Right kidney (tissue), 9 donors: ENCODE measurements at places on chromosomes 11 and 22.

- no peak for DNase-seq
Observed at GRCh38 chr22:36760786-36761185, 15.1 kb downstream of the IFT27 start.

- no peak for DNase-seq
Observed at GRCh38 chr11:77381729-77382665, 80.5 kb upstream of the GDPD4 start.

- DNase-seq = no peak
Observed at GRCh38 chr22:29346659-29347058, 31.2 kb upstream of the RASL10A start.

- no peak for DNase-seq
Observed at GRCh38 chr22:30305519-30305905, 16.2 kb upstream of the CASTOR1 start.

GRCh38 chr22:40703174-40703573 is 23.9 kb downstream of the MCHR1 start:
- DNase-seq = no peak

DNA sequence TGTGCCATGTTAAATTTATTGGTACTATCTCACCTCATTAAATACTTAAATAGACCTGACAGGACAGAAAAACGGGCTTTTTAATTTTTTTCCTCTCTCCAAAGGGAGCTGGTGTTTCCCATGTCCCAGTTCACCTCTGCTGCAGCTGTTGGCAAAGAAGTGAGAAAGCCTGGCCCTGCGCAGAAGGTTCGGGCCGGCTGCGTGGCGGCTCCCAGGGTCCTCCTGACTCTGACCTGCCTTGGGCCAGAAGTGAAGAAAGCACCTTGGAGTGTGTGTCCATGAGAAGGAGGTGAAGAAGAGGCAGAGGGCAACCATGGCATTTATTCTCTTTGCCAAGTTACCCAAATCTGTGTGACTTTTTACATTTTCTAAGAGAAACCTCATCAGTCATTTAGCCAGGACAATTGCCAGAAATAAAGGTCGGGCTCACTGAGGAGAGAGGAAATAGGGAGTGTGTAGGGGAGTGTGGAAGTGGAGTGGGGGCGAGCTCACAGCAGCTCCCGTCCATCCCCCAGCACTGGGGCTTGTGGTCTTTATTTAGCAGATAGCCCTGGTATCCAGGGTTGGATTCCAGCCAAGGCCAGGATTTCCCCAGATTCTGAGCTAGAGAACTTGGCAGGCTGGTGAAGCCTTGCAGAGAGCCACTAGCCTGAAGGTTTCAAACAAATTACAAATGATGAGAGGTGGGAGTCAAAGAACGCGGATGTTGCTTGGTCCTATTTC is 102.4 kb upstream of the CADM1 start:
- DNase-seq = peak; percentile 39

- DNase-seq = peak; percentile 74
Observed at GRCh38 chr22:17773606-17774205, 563 bp downstream of the BID start.

DNA sequence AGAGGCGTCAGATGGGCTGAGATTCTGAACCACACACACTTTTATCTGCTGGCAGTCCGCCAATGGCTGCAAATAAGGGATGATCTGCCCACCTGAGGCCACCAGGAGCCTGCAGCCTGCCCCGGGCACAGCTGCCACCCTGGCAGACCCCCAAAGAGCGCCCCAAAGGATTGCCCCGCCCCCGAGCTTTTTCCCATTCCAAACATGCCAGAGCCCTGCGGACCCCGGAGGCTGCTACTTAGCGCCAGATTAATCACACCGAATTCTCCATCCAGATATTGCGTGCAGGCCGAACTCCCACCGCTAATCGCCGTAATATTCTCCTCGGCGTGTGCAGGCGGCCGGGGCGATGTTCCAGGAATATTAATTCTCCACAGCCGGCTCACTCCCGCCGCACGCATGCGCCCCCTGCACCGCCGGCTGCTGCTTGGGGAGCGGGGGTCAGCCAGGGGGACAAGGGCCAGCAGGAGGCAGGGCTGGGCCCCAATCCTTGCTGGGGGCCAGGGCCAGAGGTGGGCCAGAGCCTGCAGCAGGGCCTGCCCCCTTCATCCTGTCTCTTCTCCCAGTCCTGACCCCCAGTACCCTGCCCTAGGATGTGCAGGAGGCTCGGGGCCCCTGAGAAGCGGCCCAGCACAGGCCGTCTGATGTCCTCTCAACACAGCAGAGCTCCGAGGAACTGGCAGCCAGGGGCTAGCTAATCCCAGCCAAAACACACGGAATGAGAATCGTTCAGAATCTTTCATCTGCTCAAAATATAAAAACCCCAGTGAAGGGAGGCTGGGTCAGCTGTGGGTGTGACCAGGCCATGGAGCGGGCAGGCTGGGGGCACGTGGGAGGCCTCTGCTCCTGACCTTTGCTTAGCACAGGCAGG is 19.5 kb upstream of the TCF20 start:
- DNase-seq = no peak

- no peak for DNase-seq
Observed at GRCh38 chr11:2591805-2592204, 108.0 kb downstream of the KCNQ1OT1 start.

DNA sequence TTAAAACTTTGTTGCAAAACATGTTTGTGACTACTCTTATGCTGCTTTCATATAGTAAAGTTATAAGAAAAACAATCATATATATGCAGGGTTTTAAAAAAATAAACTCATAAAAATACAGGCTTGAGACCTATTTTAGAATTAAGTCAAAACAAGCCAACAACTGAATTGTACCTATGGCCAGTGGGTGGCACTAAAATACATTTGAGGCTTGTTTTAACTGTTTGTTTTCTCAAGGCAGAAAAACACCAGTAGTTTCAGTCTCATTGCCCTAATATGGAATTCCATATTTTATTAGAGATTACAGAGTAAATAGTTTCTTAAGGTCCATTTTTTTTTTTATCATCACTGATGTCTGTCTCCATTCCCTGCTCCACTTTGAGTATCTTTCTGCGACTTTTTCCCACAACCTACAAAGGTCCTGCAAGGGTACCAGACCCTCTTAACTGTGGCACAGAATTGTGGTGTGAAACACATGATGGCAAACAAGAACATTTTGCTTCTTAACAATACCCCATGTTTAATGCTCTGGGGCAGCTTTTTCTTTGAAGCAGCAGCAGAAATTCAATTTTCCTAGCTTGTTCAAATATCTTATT is 8.5 kb upstream of the CCDC89 start:
- no peak for DNase-seq

- DNase-seq = no peak
Observed at GRCh38 chr22:29768052-29768693, 1.0 kb downstream of the UQCR10 start.

GRCh38 chr11:27471589-27472397 is 797 bp downstream of the LGR4 start:
- DNase-seq = peak; percentile 70

DNA sequence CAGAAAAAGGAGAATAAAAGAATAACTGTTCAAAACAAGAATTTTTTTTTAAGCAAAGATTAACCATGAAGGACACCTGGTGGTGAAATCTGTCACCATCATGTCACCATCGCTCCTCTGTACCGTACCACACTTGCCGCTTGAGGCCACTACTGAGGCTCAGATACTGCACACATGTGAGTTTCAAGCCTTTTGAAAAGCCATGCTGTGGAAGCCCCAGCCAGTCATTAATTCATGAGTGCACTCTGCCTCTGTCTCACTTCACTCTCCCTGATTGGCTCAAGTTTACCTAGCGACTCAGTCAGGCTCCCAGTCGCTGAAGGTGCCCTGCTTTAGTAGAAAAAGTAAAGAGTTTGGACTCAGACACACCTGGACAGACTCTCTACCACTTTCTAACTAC is 6.6 kb upstream of the MS4A12 start:
- DNase-seq = no peak

- no peak for DNase-seq
Observed at GRCh38 chr22:39814899-39815298, 78.7 kb downstream of the ENTHD1 start.

GRCh38 chr11:79185351-79185750 is 255.5 kb downstream of the TENM4 start:
- no peak for DNase-seq

GRCh38 chr22:48071828-48072227 is 1309.4 kb downstream of the TBC1D22A start:
- DNase-seq = no peak

GRCh38 chr11:79667380-79667779 is 226.6 kb upstream of the TENM4 start:
- DNase-seq = no peak

DNA sequence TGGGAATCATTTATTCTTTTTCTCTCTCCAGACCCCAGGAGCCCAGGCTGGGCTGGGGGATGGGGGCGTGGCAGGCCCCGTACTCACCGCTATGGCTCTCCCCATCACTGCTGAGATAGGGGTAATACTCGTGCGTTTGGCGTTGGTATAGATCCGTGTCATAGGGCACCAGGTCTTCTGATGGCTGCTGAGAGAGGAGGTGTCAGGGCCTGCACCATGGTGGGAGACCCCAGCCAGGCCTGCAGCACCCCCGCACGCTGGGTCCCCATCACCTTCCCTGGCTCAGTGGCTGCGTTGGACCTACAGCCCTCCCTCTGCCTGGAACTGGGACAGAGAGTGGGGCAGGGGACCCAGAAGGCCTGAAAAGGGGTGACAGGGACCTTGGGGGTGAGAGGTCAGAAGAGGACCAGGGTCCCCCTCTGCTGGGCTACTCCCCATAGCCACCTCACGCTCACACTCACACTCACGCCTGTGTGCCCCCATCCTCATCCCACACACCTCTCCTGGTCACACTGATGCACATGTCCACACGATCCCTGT is 2.7 kb downstream of the SPI1 start:
- DNase-seq = no peak

GRCh38 chr11:57974848-57975601 is 48.7 kb upstream of the OR9Q1 start:
- no peak for DNase-seq

- peak; percentile 35 for DNase-seq
Observed at GRCh38 chr11:84720706-84721402, 906.3 kb downstream of the DLG2 start.

DNA sequence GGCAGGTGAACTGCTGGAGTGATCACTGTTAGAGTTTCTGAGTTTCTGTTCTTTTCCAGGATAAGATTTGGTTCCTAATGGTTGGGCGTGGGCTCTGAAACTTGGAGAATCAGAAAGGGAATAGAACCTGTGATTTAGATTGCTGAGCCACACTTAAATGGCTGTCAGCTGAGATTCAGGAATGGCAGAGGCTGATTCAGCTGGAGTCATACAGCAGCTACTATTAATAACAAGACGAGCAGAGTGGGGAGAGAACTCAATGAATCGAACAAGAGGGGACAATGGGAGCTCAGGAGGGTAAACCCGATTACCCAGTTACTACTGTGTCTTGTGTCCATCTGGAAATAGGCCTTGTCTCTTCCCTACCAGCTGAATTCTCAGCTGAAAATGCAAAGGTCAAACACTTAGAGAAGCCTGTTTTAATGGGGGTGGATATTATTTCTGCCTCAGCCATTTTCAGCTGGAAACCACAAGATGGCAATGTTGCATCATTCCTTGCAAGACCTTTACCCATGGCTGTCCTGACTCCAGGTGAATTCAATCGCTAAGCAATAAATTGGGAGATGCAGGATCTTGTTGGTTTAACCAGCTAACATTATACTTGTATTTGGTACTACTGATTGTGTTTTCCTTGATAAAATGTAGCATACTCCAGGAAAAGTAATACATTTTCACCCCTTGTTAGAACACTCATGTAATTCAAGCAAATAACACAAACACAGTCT is 104.5 kb upstream of the RAG2 start:
- DNase-seq = peak; percentile 49

- no peak for DNase-seq
Observed at GRCh38 chr22:27581236-27581635, 220.3 kb downstream of the MN1 start.
